ENCODE measurements at places on chromosomes 7 and 10.

DNA sequence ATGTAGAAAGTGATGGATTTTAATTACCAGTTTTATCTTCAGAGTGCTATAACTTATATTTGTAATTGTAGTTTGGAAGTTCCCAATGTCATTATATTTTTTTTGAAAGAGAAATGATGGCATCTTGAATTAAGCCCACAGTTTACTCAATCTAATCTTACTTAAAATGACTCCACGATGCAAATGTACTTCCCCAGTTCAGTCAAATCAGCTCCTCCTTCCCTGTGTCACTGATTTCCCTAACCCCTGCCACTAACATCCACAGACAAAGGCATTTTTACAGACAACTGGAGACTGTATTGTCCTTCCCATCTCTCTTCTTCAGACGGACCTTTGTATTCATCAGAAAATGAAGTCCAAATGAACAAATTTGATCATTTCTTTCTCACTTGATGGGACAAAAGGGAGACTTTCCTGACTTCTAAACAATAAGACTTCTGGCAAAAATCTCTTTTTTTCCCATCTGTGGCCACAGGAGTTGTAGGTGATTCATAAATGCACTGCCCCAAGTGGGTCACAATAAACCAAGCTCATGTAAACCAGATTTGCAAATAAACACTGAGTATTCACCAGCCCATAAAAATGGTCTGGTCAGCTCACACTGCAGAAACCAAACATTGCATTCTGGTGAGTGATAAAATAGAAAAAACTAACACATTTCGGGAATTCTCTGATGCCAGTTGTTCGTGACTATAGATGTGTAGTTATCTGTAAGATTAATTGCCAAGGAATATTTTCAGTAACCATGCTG, 162.9 kb downstream of the FANK1 start:
- no peak for DNase-seq

- DNase-seq = no peak
Measured at GRCh38 chr10:125263551-125263950, 103.2 kb upstream of the CTBP2 start.

DNA sequence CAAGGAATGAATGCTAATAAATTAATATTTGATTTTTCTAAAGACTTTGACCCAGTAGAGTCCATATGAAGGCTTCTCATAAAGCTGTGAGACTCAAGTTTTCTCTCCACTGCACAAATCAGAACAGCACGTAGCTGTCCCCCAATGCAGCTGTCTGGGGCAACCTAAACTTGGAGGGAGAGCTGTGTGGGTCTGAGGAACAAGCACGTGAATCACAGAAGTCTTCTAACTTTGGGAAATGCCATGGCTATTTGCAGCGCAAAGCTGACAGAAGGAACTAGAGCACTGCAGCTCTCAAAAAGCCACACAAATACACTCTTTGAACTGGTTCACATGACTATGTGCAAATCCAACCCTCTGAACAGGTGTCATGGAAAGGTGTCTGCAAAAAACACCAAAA, 47.9 kb downstream of the COL1A2 start:
- no peak for DNase-seq

GRCh38 chr10:1141701-1142100, 85.5 kb downstream of the WDR37 start:
- DNase-seq = no peak

DNA sequence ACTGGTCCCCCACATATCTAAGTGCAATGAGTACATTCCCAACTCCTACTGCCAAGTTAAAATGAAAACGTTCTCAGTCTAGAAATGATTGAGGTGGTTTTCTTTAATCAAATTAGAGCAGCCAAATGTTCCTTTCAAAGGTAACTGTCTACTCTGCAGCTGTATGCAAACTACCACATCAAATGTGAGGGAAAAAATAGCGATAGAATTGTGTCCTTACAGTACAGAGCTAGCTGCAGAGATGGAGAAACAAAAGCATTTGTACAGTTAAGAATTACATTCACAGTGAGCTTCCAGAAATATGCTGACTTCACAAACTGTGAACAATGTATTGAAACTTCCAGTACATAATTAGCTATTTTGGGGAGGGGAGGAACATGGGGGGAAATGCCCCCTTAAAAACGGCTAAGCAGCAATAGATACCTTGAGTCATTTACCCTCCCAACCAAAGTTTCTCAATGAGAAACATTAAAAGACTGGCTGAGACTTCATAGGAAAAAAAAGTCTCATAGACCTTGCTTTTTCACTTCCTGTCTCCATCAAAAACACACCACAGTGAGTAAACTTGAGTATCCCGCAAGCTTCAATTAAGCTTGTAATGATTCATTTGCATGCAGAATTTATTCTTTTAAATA, 22.9 kb downstream of the CDK6 start:
- no peak for DNase-seq

Measured in NT2/D1 (cell line).